Activated CD8-positive, alpha-beta memory T cell treated with anti-CD3 and anti-CD28 coated beads, Interleukin-2, amount 10 ng/mL, durations not matched to agents 7 days and 5 days (primary cell): ENCODE measurements at places on chromosomes 6 and 20. TPM values are rescaled to one million over a fixed set of nuclear protein-coding genes. Genes with fewer than 3 reads are reported as not detected.

The CPNE5 gene
- 0.94 TPM for total RNA-seq

DNA sequence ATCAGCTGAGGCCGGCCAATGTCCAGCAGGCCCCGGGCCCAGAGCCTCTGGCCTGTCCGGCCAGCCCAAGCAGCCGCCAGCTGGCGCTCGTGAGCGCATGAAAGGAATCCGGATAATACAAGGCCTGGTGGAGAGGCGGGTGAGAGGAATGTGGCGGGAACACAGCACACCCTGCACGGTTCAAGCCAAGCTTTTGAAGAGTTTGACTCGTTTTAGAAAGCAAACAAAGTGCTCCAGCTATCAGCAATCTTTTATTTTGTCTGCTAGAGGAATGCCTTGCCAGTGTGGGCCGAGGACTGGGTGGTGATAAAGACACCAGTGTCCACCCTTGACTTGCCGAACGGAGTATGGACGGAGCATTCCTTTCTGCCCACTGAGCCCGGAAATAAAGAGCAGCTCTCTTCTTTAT is 9.3 kb upstream of the NEDD9 start:
- H3K27ac ChIP-seq = no peak overlapping the region
- H3K27me3 ChIP-seq = no peaks in the 10 kb centered on the region
- H3K4me3 ChIP-seq = no peak overlapping the region
- no peak for DNase-seq
- H3K4me1 ChIP-seq = peaks cover 20% of the 10 kb centered on the region
- peaks cover 41% of the 10 kb centered on the region for H3K36me3 ChIP-seq

The EFCAB8 gene
- total RNA-seq = 0.30 TPM

- no peaks in the 10 kb centered on the region for H3K36me3 ChIP-seq
- H3K27me3 ChIP-seq = peaks cover 4% of the 10 kb centered on the region
- H3K4me1 ChIP-seq = no peaks in the 10 kb centered on the region
- no peak overlapping the region for H3K4me3 ChIP-seq
- no peak overlapping the region for H3K27ac ChIP-seq
These were observed 91.1 kb upstream of the THBS2 start for GRCh38 chr6:169344750-169345065.
